Suppressor macrophage treated with lipopolysaccharide for 1 hour (primary cell): ENCODE measurements at places on chromosomes 16 and 17.
A peak's percentile ranks its signal among the peaks of the same experiment; 100 is the strongest.

GRCh38 chr16:1341495-1342420 lies 8.3 kb downstream of the BAIAP3 start:
- DNase-seq, result no peak

- DNase-seq, result peak; percentile 64
These were observed 199.0 kb downstream of the MSI2 start for GRCh38 chr17:57455063-57455914.

GRCh38 chr16:55248058-55248457 lies 75.9 kb upstream of the IRX6 start:
- no peak for DNase-seq

DNA sequence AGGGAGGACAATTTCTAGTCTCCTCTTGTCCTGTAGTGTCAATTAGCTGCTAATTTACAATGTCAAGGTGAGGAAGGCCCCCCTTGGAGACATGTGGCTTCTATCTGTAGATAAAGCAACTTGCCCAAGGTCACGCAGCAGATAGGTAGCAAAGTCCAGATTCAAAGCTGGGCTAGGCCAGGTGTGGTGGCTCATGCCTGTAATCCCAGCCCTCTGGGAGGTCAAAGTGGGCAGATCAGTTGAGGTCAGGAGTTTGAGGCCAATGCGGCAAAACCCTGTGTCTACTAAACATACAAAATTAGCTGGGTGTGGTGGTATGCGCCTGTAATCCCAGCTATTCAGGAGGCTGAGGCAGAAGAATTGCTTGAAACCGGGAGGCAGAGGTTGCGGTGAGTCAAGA lies 11.1 kb downstream of the TRPV3 start:
- DNase-seq, result no peak

DNA sequence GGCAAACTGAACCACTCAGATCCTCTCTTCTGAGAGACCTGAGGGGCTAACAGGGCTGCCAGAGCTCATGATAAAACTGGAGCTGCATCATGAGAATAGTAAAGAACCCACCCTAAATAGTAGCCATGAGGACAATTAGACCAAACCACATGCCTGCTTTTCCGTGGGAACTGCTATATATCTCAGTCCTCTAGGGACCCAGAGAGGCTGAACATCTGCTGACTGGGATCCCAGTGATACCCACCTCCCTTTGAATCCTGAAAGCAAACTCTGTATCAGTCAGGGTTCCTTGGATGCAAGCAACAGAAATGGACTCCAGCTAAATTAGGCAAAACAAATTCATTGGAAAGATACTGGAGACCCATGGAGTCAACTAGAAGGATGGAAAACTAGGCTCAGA lies 6.5 kb downstream of the MT1X start:
- no peak for DNase-seq

DNA sequence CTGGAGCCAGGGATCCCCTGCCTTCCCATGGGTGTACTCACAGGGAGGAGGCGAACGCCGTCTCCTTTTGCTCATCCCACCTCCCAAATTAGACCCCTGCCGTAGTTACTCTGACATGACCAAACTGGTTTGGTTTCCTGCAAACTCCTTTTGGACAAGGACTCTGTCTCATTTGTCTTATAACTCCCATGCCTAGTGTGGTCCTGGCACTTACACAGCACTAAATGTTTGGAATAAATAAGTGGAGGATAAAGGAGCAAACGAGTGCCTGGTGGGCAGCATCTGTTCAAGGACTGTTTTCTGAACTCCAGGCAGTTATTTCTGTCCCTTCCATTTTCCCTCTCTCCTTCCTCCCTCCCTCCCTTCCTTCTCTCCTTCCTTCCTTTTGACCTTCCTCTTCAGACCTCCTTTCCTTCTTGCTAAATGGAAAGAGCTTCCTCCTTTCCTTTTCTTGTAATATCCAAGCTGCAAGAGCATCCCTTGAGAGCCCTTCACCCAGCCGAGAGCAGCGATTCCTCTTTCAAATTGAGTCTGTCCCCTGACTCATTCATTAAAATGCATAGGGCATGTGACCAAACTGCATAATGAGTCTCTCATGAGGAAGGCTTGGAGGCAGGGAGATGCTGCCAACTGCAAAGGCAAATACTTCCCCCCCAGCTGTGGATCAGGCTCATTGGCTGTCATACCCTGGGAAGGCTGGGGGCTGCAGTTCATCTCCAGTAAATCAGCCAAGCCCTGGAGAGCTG lies 36.8 kb downstream of the CHD9 start:
- peak; percentile 84 for DNase-seq

DNA sequence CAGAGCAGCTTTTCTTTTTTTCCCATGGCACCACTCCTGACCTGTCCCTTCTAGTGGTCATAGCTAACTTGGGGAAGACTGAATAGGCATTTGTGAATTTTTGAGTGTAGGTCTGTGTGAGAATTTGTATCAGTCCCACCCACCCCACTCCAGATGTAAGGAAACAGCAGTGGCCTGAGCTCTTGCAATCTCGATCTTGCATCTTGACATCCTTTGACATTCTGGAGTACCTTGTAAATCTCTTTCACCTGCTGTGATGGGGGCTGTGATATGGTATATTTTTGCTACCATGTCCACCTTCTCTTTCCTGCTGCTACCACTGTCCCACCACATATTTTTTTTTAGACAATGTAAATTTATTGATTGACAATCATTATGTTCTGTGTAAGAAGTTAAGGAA lies 289.3 kb downstream of the MAP2K6 start:
- no peak for DNase-seq

- DNase-seq, result no peak
These were observed 559.1 kb upstream of the SALL1 start for GRCh38 chr16:51710186-51710585.
